ENCODE measurements at places on chromosomes 6 and 20. TPM values are rescaled to one million over a fixed set of nuclear protein-coding genes. Genes with fewer than 3 reads are reported as not detected.

The SLC24A3 gene
- total RNA-seq = 0.28 TPM

The BMP6 gene
- total RNA-seq = 0.14 TPM

The HRH3 gene
- not detected for total RNA-seq

The RBBP8NL gene
- 1.6 TPM for total RNA-seq

The TRIM15 gene
- total RNA-seq = not detected

The SPAG4 gene
- 32.7 TPM for total RNA-seq

DNA sequence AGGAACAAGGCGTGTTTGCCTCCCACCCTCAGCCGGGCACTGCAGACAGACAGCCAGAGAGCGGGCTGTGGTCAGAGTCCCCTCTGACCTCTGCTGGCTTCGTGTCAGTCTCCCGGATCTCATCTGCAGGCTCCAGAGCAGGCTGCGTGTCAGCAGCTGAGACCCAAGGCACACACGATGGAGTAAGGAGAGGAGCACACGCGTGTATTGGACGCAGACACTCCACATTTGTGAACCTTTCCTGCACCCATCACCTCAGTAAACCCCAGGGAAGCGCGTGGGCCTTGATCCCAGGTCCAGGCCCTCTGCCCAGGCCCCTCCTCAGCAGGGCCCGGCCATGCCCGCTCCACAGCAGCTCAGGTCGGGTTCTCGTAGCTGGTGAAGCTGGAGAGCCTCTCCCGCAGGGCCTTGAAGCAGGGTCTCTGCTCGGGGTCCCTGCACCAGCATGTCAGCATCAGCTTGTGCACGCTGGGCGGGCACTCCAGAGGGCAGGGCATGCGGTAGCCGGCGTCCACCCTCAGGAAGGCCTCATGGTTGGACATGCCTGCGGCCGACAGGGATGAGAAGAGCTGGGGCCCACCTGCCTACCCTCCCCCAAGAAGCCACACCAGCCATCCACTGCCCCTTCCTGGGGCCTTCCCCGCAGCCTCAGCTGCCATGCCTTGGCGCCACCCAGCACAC, 7.9 kb downstream of the PTK6 start:
- H3K4me1 ChIP-seq = no peaks in the 10 kb centered on the region
- H3K4me3 ChIP-seq = no peak overlapping the region
- H3K27me3 ChIP-seq = no peaks in the 10 kb centered on the region
- no peaks in the 10 kb centered on the region for H3K36me3 ChIP-seq

DNA sequence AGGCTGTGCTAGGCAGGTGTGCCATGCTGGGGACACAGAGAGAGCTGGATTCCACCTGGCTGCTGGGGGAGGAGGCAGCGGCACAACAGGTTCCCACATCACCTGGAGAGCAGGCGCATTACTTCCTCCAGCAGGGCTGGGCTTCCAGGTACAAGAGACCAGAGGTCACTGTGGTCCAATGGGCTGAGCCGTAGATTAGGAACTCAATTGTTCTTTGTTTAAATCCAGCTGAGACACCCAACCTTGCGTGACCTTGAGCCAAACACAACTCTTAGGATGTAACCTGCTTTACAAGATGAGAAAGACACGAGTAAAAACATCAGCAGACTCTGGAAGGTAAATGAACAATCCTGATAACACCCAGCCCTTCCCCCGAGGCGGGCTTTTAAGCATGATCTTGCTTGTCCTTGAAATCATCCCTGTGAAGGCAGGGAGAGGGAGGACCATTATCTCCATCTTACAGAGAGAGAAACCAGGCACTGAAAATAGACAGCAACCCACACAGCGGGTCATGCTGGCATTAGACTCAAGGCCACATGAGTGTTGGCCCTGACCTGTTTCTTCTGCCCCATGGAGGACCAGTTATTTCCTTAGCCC, 216.5 kb upstream of the RREB1 start:
- no peaks in the 10 kb centered on the region for H3K36me3 ChIP-seq
- no peaks in the 10 kb centered on the region for H3K27me3 ChIP-seq
- no peak for DNase-seq
- H3K4me1 ChIP-seq = no peaks in the 10 kb centered on the region

GRCh38 chr6:45445749-45446549, 68.2 kb upstream of the SUPT3H start:
- no peak for DNase-seq
- no peak overlapping the region for H3K27ac ChIP-seq
- no peaks in the 10 kb centered on the region for H3K36me3 ChIP-seq
- peaks cover 10% of the 10 kb centered on the region for H3K4me1 ChIP-seq
- H3K4me3 ChIP-seq = no peak overlapping the region

DNA sequence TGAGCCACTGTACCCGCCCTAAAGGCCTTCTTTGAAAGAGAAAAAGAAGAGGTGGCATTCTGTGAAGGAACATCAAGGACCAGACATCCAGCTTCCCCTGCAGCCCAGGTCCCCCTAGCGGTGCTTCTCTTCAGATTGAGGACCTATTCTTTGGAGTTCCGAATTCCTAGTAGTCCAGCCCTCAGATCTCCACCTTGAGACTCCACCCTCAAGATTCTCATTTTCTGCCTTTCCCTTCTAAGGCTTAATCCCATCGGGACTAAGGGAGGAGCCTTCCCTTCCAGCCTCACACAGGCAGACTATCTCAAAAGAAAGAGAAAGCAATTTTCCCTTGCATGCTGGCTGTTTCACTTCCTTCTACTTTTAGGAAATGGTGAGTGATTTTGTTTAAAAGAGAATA, 32.5 kb downstream of the MUC22 start:
- peaks cover 3% of the 10 kb centered on the region for H3K4me1 ChIP-seq
- no peaks in the 10 kb centered on the region for H3K27me3 ChIP-seq
- no peak overlapping the region for H3K4me3 ChIP-seq
- no peaks in the 10 kb centered on the region for H3K36me3 ChIP-seq
- no peak overlapping the region for H3K27ac ChIP-seq

GRCh38 chr6:125375821-125376220, 74.1 kb upstream of the HDDC2 start:
- no peak for DNase-seq
- H3K4me3 ChIP-seq = no peak overlapping the region
- no peak overlapping the region for H3K27ac ChIP-seq

DNA sequence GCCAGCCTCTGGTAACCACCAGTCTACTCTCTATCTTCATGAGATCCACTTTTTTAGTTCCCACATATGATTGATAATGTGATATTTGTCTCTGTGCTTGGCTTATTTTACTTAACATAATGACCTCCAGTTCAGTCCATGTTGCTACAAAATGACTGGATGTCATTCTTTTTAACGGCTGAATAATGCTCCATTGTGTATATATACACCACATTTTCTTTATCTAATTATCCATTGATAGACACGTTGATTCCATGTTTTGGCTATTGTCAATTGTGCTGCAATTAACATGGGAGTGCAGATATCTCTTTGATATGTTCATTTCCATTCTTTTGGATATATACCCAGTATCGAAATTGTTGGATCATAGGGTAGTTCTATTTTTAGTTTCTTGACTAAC, 89.3 kb downstream of the ATRN start:
- DNase-seq = no peak
- H3K36me3 ChIP-seq = no peaks in the 10 kb centered on the region
- no peak overlapping the region for H3K4me3 ChIP-seq
- no peaks in the 10 kb centered on the region for H3K27me3 ChIP-seq
- H3K4me1 ChIP-seq = no peaks in the 10 kb centered on the region

- no peak overlapping the region for H3K27ac ChIP-seq
- no peak for DNase-seq
- H3K36me3 ChIP-seq = no peaks in the 10 kb centered on the region
- H3K4me1 ChIP-seq = no peaks in the 10 kb centered on the region
- H3K27me3 ChIP-seq = no peaks in the 10 kb centered on the region
- no peak overlapping the region for H3K4me3 ChIP-seq
These were observed 12.0 kb upstream of the TRMT11 start for GRCh38 chr6:125974214-125974866.

DNA sequence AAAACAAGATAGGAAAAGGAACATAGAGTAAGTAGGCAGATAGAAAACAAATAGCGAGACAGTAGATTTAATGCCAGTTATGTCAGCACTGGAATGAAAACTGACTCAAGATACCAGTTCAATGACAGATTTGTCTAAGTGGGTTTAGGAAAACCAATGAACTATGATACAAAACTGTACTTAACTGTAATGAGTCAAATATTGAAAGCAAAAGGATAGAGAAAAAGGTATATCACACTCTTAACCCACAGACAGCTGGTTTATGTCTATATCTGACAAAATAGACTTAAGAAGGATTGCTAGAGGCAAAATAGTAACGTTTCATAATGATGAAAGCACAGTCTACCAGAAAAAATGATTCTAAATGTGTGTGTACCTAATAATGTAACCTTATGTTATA, 38.2 kb downstream of the ATRN start:
- no peaks in the 10 kb centered on the region for H3K27me3 ChIP-seq
- H3K36me3 ChIP-seq = no peaks in the 10 kb centered on the region
- no peak for DNase-seq
- H3K4me1 ChIP-seq = peaks cover 14% of the 10 kb centered on the region

DNA sequence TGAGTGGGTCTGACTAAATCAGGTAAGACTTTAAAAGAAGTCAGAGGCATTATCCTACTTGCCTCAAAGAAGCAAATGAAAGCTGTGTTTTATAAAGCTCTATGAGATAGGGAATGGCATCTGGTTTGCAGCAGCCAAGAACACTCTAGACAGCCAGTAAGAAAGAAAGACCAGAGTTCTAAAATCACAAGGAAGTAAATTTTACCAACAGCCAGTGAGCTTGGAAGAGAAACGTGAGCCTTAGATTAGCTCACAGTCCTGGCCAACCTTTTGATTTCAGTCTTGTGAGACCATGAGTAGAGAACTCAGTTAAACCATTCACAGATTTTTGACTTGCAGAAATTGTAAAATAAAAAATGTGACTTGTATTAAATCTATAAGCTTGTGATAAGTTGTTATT, 693.0 kb downstream of the EYS start:
- no peaks in the 10 kb centered on the region for H3K36me3 ChIP-seq
- H3K4me3 ChIP-seq = no peak overlapping the region
- H3K4me1 ChIP-seq = no peaks in the 10 kb centered on the region
- no peaks in the 10 kb centered on the region for H3K27me3 ChIP-seq

- H3K4me3 ChIP-seq = no peak overlapping the region
- no peaks in the 10 kb centered on the region for H3K36me3 ChIP-seq
- no peaks in the 10 kb centered on the region for H3K27me3 ChIP-seq
These were observed 152.0 kb downstream of the MBOAT1 start for GRCh38 chr6:20060252-20060651.

GRCh38 chr20:11796026-11796425, 121.7 kb upstream of the BTBD3 start:
- no peak overlapping the region for H3K27ac ChIP-seq
- no peak overlapping the region for H3K4me3 ChIP-seq
- no peaks in the 10 kb centered on the region for H3K27me3 ChIP-seq
- H3K4me1 ChIP-seq = no peaks in the 10 kb centered on the region
- DNase-seq = no peak

GRCh38 chr20:39117491-39117890, 155.3 kb downstream of the DHX35 start:
- H3K4me3 ChIP-seq = no peak overlapping the region
- H3K27ac ChIP-seq = no peak overlapping the region
- no peaks in the 10 kb centered on the region for H3K4me1 ChIP-seq
- H3K27me3 ChIP-seq = no peaks in the 10 kb centered on the region
- H3K36me3 ChIP-seq = no peaks in the 10 kb centered on the region

DNA sequence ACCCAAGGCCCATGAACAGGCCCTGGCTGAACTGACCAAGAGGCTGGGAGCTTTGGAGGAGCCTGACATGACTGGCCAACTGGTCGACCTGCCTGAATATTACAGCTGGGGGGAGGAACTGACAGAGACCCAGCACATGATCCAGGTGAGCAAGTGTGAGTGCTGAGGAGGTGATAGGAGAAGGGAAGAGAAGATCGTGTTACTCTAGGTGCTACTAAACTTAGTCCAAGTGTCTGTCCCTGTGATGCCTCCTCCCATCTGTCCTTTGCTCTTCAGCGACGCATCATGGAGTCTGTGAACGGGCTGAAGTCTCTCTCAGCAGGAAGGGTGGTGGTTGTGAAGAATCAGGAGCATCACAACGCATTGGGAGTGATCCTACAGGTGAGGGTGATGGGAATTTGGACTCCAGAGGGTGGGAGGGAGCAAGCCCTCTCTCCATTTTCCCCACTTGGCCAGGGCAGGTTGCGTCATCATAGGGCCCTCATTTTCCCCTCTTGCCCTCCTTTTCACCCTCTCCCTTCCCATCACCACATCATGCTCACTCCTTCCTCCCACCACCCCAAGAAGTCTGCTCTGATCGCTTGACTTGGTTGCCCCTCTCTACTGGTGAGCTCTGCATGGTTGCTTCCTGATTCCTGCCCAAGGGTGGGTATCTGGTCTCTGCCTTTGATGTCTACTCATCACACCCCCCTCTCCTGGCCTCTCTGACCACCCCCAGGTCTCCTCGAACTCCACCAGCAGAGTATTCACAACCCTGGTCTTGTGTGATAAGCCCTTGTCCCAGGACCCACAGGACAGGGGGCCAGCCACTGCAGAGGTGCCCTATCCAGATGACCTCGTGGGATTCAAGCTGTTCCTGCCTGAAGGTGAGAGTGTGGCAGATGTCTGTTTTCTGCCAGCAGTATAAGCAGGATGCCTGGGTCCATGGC, 4.7 kb downstream of the DXO start:
- H3K4me1 ChIP-seq = no peaks in the 10 kb centered on the region
- no peak overlapping the region for H3K4me3 ChIP-seq
- no peak overlapping the region for H3K27ac ChIP-seq
- DNase-seq = no peak

DNA sequence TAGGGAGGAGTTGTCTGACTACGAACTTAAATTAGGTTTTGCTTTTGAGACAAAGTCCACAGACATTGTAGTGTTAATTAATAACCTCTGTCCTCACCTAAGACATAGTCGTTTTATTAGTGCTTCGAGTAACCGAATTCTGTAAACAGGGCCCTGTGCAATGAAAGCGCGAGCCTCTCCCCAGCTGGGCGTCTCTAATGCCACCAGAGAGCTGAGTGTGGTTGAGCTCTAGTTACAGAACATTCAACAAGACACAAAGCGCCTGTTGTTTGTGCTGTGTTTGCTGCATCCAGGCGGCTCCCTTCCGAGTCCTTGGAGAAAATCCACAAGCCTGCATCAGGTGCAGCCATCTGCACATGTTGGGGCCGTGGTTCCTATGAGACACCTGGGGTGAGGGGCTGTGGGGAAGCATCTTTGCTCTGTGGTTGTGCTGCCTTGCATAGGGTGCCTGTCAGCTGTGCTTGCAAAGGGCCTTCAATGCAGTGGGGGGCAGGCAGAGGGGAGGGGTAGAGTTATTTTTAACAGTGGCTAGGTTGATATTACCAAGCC, 63.9 kb downstream of the CD164 start:
- H3K27me3 ChIP-seq = no peaks in the 10 kb centered on the region
- no peak overlapping the region for H3K4me3 ChIP-seq
- DNase-seq = no peak
- no peak overlapping the region for H3K27ac ChIP-seq
- H3K4me1 ChIP-seq = no peaks in the 10 kb centered on the region

DNA sequence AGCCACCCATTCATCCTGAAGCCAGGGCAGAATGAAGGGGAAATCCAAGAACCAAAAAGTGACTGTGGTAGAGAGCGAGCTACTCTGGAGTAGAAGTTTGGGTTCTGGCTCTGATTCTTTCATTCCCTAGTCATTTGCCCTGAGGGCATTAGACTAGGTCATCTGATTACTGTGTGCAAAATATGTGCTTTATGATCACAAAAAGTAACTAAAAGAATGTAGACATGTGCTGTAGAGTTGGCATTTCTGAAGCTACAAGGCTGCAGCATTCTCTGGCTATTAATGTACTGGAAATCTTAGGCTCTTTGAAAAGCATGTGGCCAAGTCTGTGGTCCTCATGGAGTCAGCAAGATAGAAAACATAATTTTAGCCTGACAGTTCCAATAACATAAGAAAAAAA, 94.2 kb downstream of the TBC1D7 start:
- no peak overlapping the region for H3K27ac ChIP-seq
- H3K4me1 ChIP-seq = no peaks in the 10 kb centered on the region
- no peak for DNase-seq
- H3K4me3 ChIP-seq = no peak overlapping the region
